Activated T-helper 1 cell treated with Interleukin-2 at 50 U/mL for 16 hours (primary cell): ENCODE measurements at places on chromosomes 2 and 18.

DNA sequence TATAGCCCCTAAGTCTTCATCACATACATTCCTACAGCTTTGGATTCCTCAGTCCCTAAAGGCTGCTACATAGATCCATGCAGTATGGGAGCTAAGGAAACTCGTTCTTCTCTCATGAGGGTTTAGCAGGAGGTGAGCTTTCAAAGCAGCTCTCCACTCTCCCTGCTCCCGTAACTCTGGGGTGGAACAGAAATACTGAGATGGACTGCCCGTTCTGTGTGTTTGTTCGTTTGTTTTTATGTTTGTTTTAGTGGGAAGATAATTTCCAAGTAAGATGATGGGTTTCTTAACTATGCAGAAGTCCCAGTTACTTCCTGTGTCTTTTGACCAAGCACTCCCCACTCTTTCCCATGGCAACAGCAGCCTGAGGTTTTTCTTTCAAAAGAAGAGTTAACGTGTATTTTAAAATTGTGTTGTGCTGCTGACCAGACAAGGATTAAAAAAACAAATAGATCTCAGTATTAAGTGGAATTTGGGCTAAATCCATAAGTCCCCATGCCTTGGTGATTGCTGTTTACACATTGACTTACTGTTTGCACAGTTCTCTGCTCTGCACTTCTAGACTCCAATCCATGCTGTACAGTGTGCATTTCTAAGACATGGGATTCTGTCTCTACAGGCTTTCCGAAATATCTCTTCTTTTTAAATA lies 156.4 kb upstream of the SH3BP4 start:
- DNase-seq, result no peak

GRCh38 chr2:232418466-232419244 lies 12.0 kb downstream of the ALPG start:
- DNase-seq, result no peak

- no peak for DNase-seq
Measured at GRCh38 chr2:221506469-221506868, 65.6 kb downstream of the EPHA4 start.

DNA sequence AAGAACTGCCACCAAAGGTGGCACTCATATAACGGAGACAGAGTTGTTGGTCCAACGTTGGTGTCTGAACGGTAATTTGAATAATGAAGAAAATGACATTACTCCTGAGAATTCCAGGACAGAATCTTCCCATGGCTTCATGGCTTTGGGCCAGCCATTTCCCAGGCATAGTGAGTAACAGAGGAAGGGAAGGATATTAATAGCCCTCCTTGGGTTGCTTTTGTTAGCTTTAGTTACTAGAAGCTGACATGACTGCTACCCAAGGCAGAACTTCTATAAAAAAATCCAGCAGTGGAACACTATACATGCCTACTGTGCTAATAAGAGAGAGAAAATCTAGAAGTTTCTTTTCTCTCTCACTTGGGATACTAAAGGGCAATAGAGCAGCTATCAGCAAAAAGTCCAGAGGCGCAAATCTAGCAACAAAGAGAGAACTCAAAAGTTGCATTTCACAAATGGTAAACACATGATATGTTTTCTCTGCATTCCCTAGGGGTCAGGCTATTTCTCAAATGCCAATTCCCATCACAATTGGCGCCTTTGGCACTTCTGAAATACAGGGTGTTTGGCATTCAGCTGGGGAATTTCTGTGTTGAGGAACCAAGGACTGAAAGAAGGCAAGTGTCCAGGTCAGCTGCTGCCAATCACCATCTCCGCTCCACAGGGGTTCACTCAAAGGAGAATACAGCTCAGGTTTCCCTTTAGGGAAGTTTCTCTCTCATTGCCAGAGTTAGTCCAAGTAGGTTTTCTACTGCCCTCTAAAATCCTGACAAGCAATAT lies 160.8 kb upstream of the KYNU start:
- DNase-seq, result no peak

- DNase-seq, result no peak
Measured at GRCh38 chr18:23539296-23539695, 36.0 kb downstream of the RMC1 start.

- no peak for DNase-seq
Measured at GRCh38 chr2:126425943-126426342, 230.0 kb upstream of the GYPC start.

- DNase-seq, result no peak
Measured at GRCh38 chr2:16368951-16369350, 296.7 kb downstream of the CYRIA start.
